Activated CD4-positive, alpha-beta T cell treated with anti-CD3 and anti-CD28 coated beads, Interleukin-2, amount 10 ng/mL, durations not matched to agents 7 days and 5 days (primary cell): ENCODE measurements at places on chromosomes 4 and X. TPM values are rescaled to one million over a fixed set of nuclear protein-coding genes. Genes with fewer than 3 reads are reported as not detected.

DNA sequence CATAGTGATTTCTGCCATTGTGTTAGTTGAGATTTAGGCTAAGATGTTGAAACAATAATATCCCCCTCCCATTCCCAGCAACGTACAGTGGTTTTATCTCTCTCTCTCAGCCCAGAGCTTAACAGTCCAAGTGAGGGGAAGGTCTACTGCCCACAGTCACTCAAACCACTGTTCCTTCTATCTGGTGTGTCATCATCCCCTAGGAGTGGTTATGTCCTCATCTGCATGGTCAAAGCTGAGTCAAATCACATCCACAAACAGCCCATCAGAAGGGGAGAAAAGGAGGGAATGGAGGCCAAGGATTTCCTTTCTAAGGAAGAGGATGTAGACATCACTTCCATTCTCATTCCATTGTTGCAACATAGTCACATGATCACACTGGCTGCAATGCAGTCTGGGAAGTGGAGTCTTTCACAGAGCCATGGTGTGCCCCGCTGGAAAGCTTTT, 42.8 kb upstream of the CHRNA9 start:
- no peak overlapping the region for H3K27ac ChIP-seq
- no peak overlapping the region for H3K4me3 ChIP-seq
- no peaks in the 10 kb centered on the region for H3K27me3 ChIP-seq
- H3K36me3 ChIP-seq, result peaks cover 10% of the 10 kb centered on the region
- no peak for DNase-seq
- peaks cover 40% of the 10 kb centered on the region for H3K4me1 ChIP-seq

GRCh38 chr4:44538534-44538933, 89.9 kb upstream of the KCTD8 start:
- no peaks in the 10 kb centered on the region for H3K4me1 ChIP-seq
- H3K27ac ChIP-seq, result no peak overlapping the region
- no peak overlapping the region for H3K4me3 ChIP-seq
- no peaks in the 10 kb centered on the region for H3K36me3 ChIP-seq

GRCh38 chrX:30373479-30373878, 64.3 kb upstream of the NR0B1 start:
- H3K27me3 ChIP-seq, result no peaks in the 10 kb centered on the region
- no peaks in the 10 kb centered on the region for H3K4me1 ChIP-seq
- no peak overlapping the region for H3K4me3 ChIP-seq
- H3K27ac ChIP-seq, result no peak overlapping the region

DNA sequence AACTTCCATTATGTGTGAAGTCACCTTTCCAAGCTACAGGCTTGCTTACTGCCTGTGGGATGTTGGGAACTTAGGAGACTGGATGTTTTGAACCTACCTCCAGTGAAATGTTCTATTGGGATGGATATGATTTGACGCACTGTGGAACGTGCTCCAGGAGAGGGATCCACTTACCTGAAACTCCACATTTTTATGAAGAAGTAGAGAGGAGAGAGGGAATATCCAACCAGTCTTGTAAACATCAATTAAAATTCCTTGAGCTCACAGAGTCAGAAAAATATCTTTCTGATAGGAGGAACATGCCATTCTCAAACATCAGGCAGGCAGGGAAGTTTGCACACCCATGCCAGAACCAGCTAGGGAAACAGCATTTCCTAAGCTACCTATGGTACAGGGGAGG, 91.1 kb upstream of the MAOA start:
- no peaks in the 10 kb centered on the region for H3K36me3 ChIP-seq
- H3K27me3 ChIP-seq, result peaks cover 2% of the 10 kb centered on the region
- DNase-seq, result no peak
- H3K27ac ChIP-seq, result no peak overlapping the region
- H3K4me3 ChIP-seq, result no peak overlapping the region

DNA sequence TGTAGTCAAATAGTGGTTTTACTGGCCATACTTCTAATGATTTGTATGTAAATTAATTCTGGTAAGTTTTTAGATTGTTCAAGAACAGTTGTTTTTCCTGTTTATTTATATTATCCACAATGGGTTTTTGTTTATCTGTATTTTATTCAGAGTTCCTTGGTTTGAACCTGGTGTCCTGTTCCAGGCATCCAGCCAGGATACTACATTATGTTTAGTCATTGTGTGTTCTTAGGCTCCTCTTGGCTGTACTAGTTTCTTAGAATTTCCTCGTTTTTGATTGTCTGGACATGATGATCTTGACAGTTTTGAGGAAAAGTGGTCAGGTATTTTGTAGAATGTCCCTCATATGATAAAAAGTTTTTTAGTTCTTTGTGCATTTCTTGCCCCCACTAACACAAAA, 7.8 kb downstream of the TIGD2 start:
- no peaks in the 10 kb centered on the region for H3K4me1 ChIP-seq
- no peak for DNase-seq
- H3K27me3 ChIP-seq, result no peaks in the 10 kb centered on the region
- no peaks in the 10 kb centered on the region for H3K36me3 ChIP-seq
- H3K4me3 ChIP-seq, result no peak overlapping the region

PCSK1N gene
- total RNA-seq, result 0.40 TPM

DNA sequence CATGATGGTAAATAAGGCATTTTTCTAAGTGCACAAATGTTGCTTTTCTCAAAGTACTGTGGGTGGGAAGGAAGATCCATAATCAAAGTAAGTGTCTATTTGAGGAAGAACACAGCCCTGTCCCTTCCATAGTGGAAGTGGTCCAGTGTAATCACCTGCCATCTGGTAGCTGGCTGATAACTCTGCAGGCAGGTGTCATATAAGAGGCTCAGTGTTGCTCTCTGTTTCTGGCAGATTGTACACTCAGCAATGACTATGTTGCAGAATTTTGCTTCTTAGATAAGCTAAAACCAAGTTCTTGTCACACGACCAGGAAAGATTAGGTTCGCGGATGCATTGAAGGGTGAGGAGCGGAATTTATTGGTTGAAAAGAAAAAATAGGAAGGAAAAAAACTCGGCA, 20.9 kb downstream of the SAGE1 start:
- no peak for DNase-seq
- no peaks in the 10 kb centered on the region for H3K4me1 ChIP-seq
- peaks cover 5% of the 10 kb centered on the region for H3K27me3 ChIP-seq
- H3K4me3 ChIP-seq, result no peak overlapping the region
- no peaks in the 10 kb centered on the region for H3K36me3 ChIP-seq
